Upper lobe of left lung (tissue), 6 donors: ENCODE measurements at places on chromosomes 4 and X. TPM values are rescaled to one million over a fixed set of nuclear protein-coding genes. Genes with fewer than 3 reads are reported as not detected.

- no peak for DNase-seq
These were observed 33.3 kb downstream of the ARX start for GRCh38 chrX:24982306-24982965.

DNA sequence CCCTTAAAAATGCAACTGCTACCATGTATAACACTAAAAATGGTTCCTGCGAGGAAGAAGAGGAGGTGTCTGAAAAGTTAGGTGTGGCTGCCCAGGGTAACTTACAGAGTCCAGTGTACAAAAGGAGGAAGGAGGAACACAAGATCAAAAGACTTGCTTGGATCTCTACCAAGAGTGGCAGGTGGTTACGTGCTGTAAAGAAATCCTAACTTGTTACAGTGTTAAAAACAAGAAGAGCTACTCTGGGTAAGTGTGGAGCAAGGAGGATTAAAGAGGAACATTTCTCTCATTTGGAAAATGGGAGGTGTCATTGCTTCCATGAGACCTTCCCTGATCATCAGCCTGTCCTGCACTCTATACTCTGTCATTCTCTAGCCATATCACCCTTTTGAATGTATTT lies 242.0 kb downstream of the PTTG2 start:
- DNase-seq = no peak

DNA sequence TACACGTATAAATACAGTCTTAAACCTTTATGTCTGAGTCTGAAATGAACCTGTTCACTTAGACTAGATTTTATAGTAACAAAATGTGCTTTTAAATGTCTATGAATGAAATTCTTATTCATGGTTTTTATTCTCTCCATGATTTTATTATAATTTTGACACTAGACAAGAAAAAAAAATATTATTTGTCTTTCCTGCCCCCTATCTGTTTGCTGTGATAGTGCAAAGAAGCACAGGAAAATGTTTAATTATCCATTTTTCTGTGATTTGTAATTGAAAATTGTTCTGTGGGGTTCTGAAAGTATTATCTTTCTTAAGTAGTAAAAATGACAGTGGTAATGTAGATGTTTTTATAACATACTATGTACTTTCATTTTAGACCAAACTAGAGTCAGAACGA lies 52.0 kb downstream of the INTS6L start:
- DNase-seq = no peak

- no peak for DNase-seq
These were observed 43.3 kb upstream of the MTNR1A start for GRCh38 chr4:186598686-186599085.

GRCh38 chr4:13484122-13484748 lies at the start of gene RAB28:
RAB28 (minus strand) TSS chr4:13484340.
- DNase-seq = peak; percentile 99

DNA sequence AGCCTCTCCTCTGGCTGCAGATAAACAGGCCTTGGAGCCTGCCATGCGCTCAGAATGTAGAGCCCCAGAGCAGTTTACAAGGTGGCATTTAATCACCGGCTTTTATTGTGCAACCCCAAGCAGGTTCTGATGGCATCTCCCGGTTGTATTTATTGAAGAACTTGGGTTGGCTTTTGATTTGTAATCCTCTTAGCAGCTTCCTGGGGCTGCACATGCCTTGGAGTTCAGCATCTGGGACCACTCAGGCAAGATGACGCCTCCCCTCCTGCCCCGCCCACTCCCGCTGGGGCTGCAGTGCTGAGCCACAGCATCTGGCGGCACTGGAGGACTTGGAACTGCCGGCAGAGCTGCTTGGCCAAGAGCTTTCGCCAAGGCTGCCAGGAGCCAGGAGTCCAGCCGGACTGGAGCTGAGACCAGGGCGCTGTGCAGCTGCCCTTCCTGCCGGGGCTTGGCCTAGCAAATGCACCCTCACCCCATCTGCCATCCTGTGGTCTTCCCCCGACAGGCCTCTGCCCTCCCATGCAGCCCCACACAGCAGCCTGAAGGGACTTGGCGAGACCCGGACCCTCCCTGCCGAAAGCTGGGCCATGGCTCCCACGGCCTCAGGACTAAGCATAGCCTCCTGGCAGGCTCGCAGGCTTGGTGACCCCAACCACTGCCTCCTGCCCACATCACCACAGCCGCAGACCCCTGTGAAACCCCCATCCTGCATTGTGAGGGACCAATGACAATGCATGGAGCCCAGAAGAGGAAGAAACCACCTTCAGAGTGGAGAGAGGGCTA lies 5.4 kb downstream of the HTRA3 start:
- DNase-seq = peak; percentile 90

DNA sequence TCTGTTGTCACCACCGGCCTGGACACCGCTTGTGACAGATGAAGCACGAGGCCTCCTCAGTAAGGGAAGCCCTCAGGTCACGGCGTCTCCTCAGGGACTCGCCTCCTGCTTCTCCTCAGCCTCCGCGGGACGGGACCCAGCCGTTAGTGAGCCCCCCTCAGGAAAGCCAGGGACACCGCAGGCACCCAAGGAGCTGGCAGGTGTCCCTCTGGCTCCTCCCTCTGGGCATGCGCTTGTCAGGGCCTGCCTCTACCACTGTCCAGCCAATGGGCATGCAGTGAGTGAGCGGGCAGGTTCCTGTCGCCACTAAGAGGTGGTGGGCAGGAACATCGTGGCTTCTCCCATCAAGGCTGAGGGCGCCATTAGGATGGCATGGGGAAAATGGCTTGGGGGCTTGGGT lies 23.5 kb upstream of the CT55 start:
- no peak for DNase-seq

The VEGFC gene
- 13.7 TPM for total RNA-seq
